Mammary microvascular endothelial cell (primary cell): ENCODE measurements at places on chromosomes 6 and 20. TPM values are rescaled to one million over a fixed set of nuclear protein-coding genes. Genes with fewer than 3 reads are reported as not detected.

Gene TUBB2B
- 14.3 and 15.9 TPM in 2 replicates for total RNA-seq

Gene TAB2
- total RNA-seq = 15.9 and 17.3 TPM in 2 replicates

Gene RTN4IP1
- total RNA-seq = 7.8 and 8.1 TPM in 2 replicates

Gene MMP24
- 0.07 and 0.44 TPM in 2 replicates for total RNA-seq

Gene IL20RA
- total RNA-seq = 0.15 TPM in 1 of 2 replicates, not detected in the other

Gene TBC1D32
- total RNA-seq = 1.3 and 3.4 TPM in 2 replicates

Gene LAMA2
- total RNA-seq = 0.53 and 0.59 TPM in 2 replicates
